ENCODE measurements at places on chromosomes 3 and 15.

GRCh38 chr3:123941121-123941520, 19.9 kb downstream of the CCDC14 start:
- DNase-seq: no peak

DNA sequence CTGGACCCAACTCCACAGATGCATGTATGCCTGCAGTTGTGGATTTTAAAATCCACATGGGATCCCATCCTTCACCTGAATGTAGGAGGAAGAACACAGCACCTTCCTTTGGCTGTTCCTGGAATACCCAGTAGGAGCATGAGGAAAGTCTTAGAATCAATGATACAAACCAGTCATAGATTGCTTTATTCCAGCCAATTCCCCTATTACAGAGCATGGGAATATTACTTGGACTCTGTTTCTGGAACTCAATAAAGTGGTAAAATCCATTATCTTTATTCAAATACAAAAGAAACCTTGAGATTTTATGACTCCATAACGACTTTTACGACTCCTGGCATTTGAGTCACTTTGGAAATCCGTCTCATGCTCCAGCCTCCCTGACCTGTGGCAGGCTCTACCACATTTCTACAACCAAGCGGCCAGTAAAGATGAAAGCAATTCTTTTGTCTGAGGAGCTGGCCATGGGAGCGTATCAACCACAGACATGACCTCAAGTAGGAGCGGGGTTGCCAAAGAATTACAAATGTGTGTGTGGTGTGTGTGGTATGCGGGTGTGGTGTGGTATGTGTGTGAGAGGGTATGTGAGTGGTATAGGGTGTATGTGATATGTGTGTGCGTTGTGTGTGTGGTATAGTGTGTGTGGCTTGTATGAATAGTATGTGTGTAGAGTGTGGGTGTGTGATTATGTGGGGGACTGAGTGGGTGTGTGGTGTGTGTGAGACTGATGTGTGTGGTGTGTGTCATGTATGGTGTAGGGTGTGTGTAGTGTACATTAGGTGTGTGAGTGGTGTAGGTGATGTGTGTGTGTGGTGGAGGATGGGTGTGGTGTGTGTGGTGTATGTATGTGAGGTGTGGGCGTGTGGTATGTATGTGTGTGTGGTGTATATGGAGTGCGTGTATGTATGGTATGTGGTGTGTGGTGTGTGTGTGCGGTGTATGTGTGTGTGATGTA, 40.0 kb downstream of the ARRDC4 start:
- no peak for DNase-seq

DNA sequence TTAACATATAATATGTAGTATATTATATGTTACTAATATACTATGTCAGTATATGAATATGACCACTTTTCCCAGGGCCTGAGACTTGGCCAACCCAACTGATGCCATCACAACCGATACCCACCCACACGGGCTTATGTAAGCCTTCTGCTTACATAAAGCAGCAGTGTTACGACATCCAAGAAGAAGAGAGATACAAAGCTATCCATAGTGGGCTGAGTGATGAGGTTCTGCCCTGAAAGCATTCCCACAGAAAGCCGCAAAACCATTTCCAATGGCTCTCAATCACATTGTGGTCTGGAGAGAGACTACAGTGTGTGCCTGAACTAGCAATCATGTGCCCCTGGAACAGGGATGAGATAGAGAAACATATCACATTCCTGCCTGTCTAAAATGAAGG, 177.9 kb downstream of the PLOD2 start:
- no peak for DNase-seq

GRCh38 chr3:108281670-108282069, 14.7 kb upstream of the HHLA2 start:
- DNase-seq: no peak

DNA sequence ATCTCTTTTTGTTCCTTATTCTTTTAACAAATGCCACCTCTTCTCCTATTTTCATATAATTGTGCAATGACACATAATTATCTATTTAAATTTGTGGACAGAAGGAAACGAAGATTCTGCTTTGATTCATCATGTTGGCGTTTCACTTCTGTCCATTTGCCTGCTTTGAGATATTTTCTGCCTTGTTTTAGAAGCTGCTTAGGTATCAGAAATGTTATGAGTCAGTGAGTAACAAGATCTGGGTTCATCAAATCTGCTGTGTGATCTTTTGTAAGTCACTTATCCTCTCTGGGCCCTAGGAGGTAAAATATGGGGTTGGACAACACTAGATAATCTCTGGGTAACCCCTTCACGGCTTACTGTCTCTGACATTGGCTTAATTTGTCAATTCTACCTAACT, 7.3 kb upstream of the MINDY4B start:
- no peak for DNase-seq

- no peak for DNase-seq
Measured at GRCh38 chr3:31241533-31241932, 291.2 kb upstream of the STT3B start.

DNA sequence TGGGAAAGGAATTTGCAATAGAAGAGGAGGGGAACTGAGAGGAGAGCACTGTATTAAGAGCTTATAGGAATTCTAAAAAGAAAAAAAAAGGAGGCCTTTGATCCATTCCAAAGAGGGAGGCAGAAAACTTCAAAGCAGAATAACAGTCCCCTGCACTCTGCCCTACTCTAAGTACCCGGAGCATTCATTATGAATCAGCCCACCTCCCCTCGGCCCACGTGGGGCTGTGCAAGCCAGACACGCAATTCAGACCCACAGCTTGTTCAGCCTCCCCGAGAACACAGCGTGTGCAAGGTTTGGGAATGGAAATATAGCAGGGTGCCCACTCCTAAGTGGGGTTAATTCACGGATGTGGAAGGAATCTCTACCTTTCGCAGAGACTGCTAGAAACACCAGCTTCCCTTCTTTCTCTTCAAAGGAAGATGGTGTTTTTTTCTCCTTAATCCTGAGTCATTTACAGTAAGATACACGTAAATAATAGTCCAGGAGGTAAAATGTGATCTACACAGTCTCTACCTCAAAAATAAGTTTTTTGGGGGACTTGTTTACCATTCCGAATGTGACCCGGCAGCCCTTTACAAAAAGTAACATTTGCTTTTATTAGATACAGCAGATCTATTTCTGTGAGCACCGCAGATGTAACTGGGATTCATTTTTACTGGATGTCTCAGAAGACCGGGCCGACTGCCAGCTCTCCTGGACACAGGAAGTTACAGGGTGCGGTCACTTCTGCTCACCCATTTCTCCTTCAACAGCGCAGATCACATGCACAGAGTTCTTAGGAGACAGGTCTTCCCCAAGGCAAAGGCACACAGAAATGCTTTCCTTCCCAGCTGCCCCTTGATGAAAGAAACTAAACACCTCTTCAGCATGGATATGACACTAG, 768.5 kb upstream of the CFAP20DC start:
- DNase-seq: peak; percentile 13

DNA sequence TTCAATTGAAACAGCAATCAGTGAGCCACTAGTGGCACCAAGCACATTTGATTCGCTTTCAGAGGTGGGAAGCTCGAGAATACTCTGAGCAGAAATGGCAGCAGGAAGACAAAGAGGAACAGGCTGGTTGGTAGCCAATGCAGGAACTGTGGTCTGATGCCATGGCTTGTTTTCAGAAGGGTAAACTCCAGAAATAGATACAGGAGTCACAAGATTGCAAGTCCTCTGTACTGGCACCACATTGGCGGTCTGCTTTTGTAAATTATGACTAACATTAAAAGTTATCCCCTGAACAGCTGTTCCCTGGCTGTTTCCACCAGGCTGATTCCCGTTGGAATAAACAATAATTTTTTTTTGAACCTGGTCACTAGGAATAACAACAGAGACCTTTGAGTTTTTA, 35.5 kb downstream of the USF3 start:
- no peak for DNase-seq

- DNase-seq: no peak
Measured at GRCh38 chr3:117539729-117540128, 830.1 kb downstream of the TUSC7 start.

- DNase-seq: no peak
Measured at GRCh38 chr15:48432688-48433087, 101.5 kb downstream of the DUT start.

GRCh38 chr3:113254171-113254947, 43.0 kb downstream of the BOC start:
- DNase-seq: no peak

GRCh38 chr3:28978092-28978491, 302.8 kb upstream of the RBMS3 start:
- no peak for DNase-seq

GRCh38 chr15:68186671-68187397, 18.3 kb downstream of the CALML4 start:
- DNase-seq: no peak
